Esophagus squamous epithelium (tissue), 5 donors: ENCODE measurements at places on chromosomes 13 and 19. TPM values are rescaled to one million over a fixed set of nuclear protein-coding genes. Genes with fewer than 3 reads are reported as not detected.

- H3K27ac ChIP-seq, result no peak overlapping the region
- no peaks in the 10 kb centered on the region for H3K36me3 ChIP-seq
- H3K4me1 ChIP-seq, result no peaks in the 10 kb centered on the region
- H3K27me3 ChIP-seq, result no peaks in the 10 kb centered on the region
- DNase-seq, result no peak
These were observed 9.8 kb downstream of the FLT1 start for GRCh38 chr13:28485097-28485496.

- no peak overlapping the region for H3K27ac ChIP-seq
- H3K4me1 ChIP-seq, result no peaks in the 10 kb centered on the region
- H3K36me3 ChIP-seq, result no peaks in the 10 kb centered on the region
- no peak overlapping the region for H3K4me3 ChIP-seq
- H3K27me3 ChIP-seq, result no peaks in the 10 kb centered on the region
These were observed 215.6 kb downstream of the TDRD3 start for GRCh38 chr13:60612593-60612992.

DNA sequence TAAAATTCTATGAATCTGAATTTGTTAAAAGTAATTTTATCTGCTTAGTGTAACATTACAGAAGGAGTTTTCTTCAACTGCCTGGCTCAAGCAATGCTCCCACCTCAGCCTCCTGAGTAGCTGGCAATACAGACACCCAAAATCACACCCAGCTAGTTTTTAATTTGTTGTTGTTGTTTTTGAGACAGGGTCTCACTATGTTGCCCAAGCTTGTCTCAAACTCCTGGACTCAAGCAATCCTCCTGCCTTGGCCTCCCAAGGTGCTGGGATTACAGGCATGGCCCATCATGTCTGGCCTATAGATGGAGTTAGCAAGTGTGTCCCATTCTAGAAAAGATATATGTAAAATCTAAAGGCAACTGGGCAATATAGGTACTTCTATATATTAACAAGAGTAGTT, 1580.4 kb upstream of the PRR20A start:
- no peaks in the 10 kb centered on the region for H3K4me1 ChIP-seq
- DNase-seq, result no peak
- no peak overlapping the region for H3K27ac ChIP-seq
- no peaks in the 10 kb centered on the region for H3K36me3 ChIP-seq
- H3K27me3 ChIP-seq, result no peaks in the 10 kb centered on the region
- no peak overlapping the region for H3K4me3 ChIP-seq

DNA sequence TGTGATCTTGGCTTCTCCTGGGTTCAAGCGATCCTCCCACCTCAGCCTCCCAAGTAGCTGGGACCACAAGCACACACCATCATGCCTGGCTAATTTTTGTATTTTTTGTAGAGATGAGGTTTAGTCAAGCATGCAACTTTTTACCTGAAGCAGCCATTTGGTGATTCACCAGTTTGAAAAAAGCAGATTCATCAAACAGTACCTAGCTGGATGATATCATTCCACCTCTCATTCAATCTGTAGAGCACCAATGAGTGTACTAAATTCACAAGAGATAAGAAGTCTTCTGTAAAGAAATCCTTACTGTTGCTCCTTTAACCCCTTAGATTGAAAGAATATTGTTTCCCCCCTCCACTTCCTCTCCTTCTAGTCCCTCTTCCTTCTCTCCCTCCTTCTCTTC, 261.1 kb upstream of the RFC3 start:
- peaks cover 12% of the 10 kb centered on the region for H3K4me1 ChIP-seq
- no peaks in the 10 kb centered on the region for H3K36me3 ChIP-seq
- H3K27ac ChIP-seq, result no peak overlapping the region
- no peak for DNase-seq
- H3K4me3 ChIP-seq, result no peak overlapping the region
- no peaks in the 10 kb centered on the region for H3K27me3 ChIP-seq

- no peak for DNase-seq
- no peak overlapping the region for H3K27ac ChIP-seq
- peaks cover 35% of the 10 kb centered on the region for H3K36me3 ChIP-seq
- H3K4me1 ChIP-seq, result peaks cover 34% of the 10 kb centered on the region
- H3K27me3 ChIP-seq, result no peaks in the 10 kb centered on the region
- no peak overlapping the region for H3K4me3 ChIP-seq
These were observed 10.6 kb downstream of the PPP6R1 start for GRCh38 chr19:55248166-55248675.

GRCh38 chr19:20662421-20663105, 1.2 kb upstream of the ZNF626 start:
- peaks cover 37% of the 10 kb centered on the region for H3K4me1 ChIP-seq
- DNase-seq, result no peak
- no peak overlapping the region for H3K4me3 ChIP-seq
- H3K27me3 ChIP-seq, result no peaks in the 10 kb centered on the region
- no peak overlapping the region for H3K27ac ChIP-seq

DNA sequence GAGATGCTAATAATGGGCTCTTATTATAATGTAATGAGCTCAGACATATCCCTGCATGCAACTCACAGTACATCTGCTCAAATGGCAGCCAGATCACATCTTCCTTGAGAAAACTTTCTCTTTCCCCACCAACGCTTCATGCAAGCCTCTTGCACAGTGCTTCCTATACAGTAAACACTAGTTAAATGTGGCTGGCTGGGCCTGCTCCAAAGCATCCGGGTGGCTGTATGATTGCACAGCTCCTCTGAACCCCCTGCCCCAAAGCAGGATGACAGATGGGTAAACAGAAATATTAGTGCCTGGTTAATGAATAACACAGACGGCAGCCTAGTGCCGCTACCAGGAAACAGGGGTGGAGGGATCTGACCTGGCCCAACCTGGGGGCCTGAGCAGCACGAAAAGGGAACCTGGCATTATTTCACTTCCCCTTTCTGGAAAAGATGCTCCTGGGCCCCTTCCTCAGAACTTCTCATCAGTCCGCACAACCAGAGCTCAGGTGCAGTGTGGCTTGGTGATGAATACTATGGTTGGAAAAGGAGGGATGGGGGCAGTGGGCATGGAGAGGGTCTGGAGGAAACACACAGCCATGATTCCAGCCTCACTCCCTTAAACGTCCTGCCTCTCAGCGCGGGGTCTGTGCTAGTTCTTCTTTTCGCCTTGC, 10.8 kb downstream of the FFAR2 start:
- peaks cover 5% of the 10 kb centered on the region for H3K27me3 ChIP-seq
- H3K36me3 ChIP-seq, result no peaks in the 10 kb centered on the region
- DNase-seq, result no peak
- H3K4me1 ChIP-seq, result peaks cover 15% of the 10 kb centered on the region

DNA sequence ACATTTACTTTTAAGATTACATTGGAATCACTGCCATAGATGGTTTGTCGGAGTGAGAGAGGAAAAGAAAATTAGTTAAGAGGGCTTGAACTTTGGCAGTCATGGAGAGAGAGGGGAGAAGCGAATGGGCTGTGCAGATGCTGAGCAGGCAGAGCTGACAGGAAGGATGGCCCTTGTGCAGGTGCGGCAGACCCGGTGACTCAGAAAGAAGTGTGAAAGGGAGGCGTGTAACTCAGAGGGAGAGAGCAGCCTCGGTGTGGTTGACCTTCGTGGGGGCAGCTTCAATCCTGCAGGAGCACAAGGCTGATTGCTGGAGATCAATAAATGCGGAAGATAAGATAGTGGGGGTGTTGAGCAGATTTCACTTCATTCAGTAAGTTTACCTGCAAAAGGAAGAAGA, 76.9 kb downstream of the TNFSF13B start:
- H3K27me3 ChIP-seq, result no peaks in the 10 kb centered on the region
- no peaks in the 10 kb centered on the region for H3K4me1 ChIP-seq
- no peak overlapping the region for H3K4me3 ChIP-seq
- H3K27ac ChIP-seq, result no peak overlapping the region

GRCh38 chr13:86020351-86021002, 221.3 kb upstream of the SLITRK6 start:
- H3K27me3 ChIP-seq, result no peaks in the 10 kb centered on the region
- H3K27ac ChIP-seq, result no peak overlapping the region
- no peaks in the 10 kb centered on the region for H3K36me3 ChIP-seq
- peaks cover 7% of the 10 kb centered on the region for H3K4me1 ChIP-seq

DNA sequence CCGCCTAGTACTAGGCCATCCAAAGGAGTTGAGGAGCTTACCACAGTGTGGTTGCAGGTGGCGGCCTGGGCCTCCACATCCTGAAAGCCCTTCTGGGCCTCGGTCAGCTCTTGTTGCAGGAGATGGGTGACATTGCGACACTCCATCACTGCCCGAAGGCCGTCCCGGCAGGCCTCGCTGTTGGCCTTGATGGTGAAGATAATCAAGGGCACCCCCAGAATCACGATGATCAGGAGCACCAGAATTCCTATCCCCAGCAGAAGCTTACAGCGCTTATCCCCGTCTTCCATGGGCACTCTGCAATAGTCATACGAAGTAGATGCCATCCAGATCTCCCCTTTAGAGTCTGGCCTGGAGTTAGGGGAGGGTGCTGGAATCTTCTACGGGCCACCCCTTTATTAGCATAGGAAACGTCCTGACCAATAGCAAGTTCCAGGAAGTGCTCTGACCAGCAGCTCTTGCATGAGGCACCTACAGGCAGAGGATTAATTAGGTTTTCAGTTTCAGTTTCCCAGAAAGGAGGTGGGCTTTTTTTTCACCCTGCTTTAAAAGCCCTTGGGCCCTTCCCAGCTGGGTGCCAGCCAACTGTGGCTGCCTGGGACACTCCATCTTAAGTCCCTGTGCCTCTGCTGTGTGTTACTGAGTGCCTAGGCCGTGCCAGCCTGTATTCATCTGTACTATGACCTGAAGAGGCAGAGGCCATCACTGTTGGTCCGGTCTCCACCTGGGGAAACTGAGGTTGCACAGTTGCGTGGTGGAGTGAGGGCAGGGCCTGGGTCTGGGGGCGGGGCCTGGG, at the start of gene BST2:
Gene BST2 (minus strand): TSS at position 381 of the 796 bp plus-strand sequence. CDS start 55 bp downstream, at position 326.
- H3K4me1 ChIP-seq, result peaks cover 56% of the 10 kb centered on the region
- DNase-seq, result no peak
- peak within 1 kb of the TSS; percentile 92 for H3K27ac ChIP-seq
- H3K4me3 ChIP-seq, result peak within 1 kb of the TSS; percentile 22
- no peaks in the 10 kb centered on the region for H3K36me3 ChIP-seq

Gene SWSAP1
- total RNA-seq, result 1.0 TPM

Gene GAMT
- 40.0 TPM for total RNA-seq
